ENCODE measurements at places on chromosomes 3 and 15. TPM values are rescaled to one million over a fixed set of nuclear protein-coding genes. Genes with fewer than 3 reads are reported as not detected.

GRCh38 chr3:13268961-13269441 lies 151.1 kb downstream of the NUP210 start:
- DNase-seq, result no peak

DNA sequence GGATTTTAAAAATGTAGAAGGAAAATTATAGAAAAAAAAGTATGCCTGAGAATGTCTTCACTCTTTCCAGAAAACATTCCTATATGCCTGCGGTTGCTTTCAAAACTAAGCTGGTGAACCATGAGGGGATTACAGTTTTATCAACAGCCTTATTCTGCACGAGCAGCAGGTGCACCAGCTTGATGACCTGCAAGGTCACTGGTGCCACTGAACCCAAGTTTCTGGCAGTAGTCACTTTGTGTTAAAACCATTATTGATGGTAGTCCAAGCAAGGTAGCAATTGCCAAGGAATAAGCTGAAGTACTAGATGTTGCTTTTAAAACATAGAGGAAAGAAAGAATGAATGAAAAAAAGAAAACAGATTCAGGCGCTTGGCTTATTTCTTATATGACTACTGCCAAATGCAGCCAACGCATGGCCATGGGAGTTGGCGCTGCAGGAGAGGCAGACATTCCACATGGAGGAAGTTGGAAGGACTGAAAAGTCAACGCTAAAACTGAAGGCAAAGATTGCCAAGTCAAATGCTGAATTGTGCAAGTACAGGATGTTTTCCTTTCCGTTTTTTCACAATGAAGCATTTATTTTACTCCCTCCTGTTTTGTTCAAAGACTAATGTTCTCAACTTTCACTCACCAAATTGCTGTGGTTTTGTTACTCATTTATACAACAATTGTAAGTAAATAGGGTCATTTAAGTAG lies 601.4 kb downstream of the CADM2 start:
- DNase-seq, result peak; percentile 7

GRCh38 chr3:65028024-65028423 lies 340.2 kb upstream of the ADAMTS9 start:
- no peak for DNase-seq

Gene FBXO22
- total RNA-seq, result 37.8 TPM

Data from GM23248 (cell line).